ENCODE measurements at places on chromosomes 3 and 15.
A peak's percentile ranks its signal among the peaks of the same experiment; 100 is the strongest.

DNA sequence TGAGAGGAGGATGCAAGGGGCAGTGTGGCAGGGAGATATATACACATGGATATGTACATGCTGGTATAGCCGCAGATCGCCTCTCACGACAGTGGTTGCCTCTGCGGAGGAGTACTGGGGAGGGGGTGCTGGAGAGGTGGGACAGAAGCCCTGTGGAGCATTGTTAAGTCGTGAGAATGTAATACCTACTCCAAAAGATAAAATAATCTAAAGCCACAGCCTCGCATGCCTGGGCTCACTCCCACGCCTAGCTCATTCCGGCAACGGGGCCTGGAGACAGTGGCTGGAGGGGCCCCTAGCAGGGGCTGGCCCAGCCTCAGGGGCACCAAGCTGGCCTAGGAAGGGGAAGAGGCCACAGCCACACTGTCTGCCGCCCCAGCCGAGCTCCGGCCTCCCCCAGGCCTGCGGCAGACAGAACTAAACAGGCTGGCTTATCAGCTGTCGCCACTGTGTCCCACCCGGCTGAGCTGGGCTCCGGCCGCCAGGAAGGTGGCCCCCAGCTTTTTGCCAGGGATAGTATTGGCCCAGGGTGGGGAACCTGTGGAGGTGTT is 65.1 kb upstream of the LCTL start:
- DNase-seq = no peak

GRCh38 chr3:158453865-158454264 is 117.1 kb upstream of the MLF1 start:
- DNase-seq = no peak

DNA sequence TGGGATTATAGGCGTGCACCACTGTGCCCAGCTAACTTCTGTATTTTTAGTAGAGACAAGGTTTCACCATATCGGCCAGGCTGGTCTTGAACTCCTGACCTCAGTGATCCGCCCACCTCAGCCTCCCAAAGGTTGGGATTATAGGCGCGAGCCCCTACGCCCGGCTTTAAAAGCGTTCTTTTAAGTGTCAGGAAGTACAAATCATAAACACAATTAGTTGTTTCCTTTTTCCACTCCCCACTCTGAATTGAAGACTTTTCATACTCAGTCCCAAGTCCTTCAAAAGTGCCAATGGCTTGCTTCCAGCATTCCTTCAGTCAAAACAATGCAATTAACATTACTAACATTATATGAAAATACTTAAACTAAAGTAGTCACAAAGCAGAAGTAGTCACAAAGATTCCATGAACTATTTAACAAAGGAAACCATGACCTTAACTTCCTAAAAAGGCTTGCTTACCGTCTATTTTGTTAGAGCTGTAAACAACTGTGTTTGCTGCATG is 8.1 kb downstream of the WDR82 start:
- no peak for DNase-seq

- no peak for DNase-seq
Observed at GRCh38 chr15:40754574-40754882, 526 bp downstream of the RMDN3 start.

DNA sequence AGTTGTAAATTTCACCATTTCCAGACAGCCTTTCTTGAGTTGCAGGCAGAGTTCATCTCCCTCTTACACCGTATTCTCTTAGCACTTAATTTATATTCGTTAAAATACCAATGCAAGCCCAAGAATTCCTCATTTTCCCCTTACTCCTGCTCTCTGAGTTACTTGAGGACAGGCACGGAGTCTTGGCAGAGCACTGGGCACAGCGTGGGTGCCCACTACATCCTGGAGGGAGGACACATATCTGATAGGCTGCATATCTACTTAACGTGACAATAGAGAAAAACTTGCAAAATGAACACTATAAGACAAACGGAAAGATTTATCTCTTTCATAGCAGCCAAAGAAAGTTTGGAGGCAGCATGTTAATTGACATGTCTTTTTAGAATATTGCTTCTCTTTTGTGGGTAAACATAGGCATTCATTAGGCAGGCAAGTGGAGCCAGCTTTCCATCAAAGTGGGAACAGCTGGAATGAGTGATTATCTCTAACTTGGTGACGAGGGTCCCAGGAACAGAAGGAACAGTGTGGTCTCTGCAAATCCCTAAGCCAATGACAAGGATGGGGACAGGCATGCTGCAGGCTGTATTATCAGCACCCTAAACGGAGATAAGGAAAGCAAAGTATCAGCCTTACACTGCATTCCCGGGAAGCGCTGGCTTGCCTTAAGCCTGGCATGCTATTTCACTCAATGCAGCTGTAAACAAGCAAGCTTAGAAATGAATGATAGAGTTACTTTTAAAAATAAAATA is 116.5 kb downstream of the RTP4 start:
- DNase-seq = no peak

GRCh38 chr15:74274470-74275038 is 38.4 kb downstream of the CCDC33 start:
- DNase-seq = no peak

GRCh38 chr15:100771746-100772145 is 107.9 kb upstream of the ALDH1A3 start:
- no peak for DNase-seq

DNA sequence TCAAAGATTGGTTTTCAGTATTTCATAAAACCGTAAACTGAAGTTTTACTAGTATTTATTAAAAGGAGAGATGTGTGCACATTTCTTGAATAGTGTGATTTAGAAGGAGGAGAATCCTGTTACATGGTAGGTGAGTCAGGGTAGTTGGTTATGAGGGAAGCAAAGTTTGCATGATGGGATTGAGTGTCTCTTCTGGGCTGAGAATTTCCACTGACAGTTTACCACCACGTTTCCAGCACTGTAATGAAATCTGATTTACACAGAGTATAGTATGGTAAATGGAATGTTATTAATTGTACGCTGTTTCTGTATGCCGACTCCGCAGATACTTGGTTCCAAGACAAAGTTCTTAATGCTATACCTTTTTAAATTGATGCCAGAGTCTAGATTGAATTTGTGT is 1.6 kb downstream of the NECTIN3 start:
- DNase-seq = no peak

- DNase-seq = no peak
Observed at GRCh38 chr3:53716998-53717397, 129.2 kb downstream of the CHDH start.

DNA sequence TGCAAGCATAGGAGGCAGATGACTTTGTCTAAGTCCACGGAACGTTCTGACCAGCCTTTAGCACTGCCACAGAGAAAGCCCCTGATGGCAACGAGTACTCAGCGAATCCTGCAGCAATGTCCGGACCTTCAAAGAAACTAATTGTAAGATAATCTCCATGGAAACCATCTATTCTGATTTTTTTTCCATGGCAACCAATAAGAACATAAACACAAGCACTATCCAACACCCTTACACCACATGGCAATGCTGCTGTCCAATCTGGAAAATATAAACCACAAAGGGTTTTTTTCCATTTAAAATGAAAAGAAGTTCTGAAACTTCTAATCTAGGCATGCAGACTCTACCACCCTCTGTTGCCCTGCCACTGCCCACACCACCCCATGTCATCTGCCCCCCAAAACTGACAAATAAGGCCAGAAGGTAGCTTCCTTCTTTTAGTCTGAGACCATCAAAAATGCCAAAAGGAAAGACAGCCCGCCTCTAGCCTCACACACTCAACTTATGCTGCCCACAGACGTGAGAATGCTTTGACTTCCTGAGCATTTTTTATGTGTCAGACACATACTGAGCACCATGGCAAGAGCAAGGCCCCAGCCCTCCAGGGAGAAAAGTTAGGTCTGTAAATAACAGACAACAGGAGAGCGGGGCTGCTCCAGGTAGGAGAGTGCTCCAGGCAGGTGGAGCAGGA is 44.5 kb downstream of the POC1A start:
- DNase-seq = no peak

GRCh38 chr3:169965562-169966427 is 812 bp upstream of the SEC62 start:
- DNase-seq = no peak

DNA sequence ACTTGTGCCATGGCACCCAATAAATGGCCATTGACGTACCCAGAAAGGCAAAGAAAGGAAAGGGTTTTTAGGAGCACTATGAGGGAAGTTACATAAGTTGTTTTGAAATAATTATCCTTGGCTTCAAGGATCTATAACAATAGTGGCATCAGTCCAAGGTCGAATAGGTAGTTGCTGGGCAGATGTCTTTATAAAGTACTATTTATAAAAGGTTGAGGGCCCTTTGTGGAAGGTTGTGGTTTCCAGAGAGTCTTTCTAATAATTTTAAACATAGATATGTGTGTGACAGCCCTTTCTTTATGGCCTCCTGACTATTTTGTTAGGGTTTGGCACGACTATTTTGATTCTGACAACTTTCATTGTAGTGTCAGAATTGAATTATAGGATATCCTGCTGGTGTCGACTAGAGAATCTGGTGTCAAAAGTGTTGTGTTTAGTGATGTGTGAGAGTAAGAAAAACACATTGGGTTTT is 260.5 kb downstream of the PYDC2 start:
- no peak for DNase-seq

DNA sequence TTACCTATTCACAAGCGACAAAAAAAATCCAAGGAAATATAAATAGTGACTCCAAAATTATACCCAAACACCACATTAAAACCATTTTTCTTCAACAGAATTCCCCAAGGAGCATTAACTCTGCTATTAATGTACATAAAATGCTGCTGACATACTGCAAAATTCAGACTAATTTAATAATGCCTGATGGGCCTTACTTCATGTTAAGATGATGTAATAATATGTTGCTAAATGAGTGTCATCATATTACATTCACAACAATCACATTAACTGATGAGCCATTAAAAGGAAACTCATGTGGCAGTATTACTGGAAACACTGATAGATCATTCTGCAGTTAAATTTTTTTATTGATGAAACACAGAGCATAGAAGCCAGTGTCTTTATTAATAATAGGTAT is 204.9 kb upstream of the CGNL1 start:
- no peak for DNase-seq

- no peak for DNase-seq
Observed at GRCh38 chr3:14252321-14253021, 73.9 kb downstream of the LSM3 start.

DNA sequence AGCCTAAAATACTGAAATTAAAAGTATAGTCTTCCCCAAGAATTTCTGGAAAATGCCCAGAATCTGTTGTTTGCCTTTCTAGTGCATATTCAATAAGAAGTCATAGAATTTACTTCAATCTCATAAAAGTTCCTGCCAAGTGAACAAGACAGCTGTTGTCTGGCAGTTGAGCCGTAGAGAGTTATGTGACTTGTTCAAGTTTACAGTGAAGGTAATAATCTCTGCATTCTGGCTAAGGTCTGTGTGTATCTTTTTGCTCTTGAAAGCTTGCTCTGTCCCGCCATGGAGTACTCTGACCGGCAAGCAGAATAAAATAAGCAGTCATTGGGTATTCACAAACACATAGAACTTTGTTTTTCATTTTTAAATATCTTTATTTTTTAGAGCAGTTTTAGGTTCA is 77.8 kb downstream of the GHSR start:
- no peak for DNase-seq

DNA sequence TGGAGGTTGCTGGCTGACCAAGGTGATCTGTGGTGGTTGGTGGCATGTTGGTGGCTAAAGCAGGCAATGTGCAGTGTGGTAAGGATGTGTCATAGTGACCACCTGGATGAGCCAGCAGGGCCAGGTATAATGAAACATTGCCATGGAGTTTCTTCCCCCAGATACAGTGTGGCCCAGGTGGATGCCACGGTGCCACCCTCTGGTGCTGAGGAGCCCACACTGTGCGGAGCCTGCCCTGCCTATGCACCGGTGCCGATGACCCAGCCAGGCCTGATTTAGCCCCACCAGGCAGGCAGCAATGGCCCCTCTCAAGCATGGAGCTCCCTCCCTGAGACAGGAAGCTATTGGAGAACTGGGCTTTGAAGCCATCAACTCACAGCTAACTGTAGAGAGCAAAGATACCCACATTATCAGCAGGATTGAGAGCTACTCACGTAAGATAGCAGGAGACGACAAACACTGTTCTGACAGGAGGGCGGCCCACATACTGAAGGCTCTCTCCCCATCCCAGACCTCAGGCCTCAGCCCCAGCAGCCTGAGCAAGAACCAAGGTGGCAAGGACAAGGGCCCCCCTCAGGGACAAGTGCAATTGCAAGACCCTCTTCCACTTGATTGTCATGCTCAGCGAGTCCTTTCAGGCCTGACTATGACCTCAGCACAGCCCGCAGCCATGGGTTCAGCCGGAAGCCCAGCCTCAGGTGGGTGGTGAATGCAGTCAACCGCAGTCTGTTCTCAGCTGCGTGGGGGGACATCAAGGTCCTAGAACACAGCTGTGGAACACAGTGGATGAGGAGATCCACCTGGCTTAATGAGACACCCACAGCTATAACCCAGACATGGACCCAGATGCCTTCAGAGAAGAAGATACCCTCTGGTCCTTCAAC is 82.8 kb upstream of the CDV3 start:
- DNase-seq = peak; percentile 78

DNA sequence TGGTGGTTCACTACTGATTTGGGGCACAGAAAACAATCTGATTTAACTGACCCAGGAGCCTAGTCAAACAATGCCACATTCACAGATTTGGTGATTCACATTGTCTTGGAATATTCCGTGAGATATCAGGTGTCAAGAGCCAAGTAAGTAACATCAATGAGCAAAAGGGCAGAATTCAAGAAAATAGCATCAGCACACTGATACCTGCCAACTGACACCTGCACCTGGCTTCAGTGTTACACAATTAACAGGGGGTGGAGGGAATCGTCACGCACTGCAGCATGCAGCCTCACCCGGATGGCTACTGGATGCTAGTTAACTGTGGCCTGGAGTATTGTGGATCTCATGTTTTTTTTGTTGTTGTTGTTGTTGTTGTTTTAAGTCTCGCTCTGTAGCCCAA is 17.6 kb downstream of the CCNL1 start:
- DNase-seq = no peak

GRCh38 chr3:45153658-45154437 is 7.7 kb upstream of the CDCP1 start:
- DNase-seq = no peak

DNA sequence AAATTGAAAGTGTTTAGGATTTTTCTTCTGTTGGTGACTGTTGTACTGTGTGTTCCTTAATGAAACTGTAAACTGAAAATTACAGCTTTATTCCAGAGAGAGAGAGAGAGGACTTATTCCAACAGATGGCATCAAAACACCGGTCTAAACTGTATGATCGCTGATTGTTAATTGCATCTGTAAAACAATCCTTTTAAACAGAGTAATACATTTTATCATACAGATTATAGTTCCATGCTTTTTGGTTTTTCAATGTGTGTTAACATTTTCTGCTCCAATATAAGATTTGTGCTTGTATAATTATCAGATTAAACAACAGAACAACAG is 289.7 kb upstream of the DNAJC19 start:
- no peak for DNase-seq

Measured in stimulated activated CD4-positive, alpha-beta T cell treated with anti-CD3 and anti-CD28 coated beads, Interleukin-1b, Interleukin-23, amount 100 ng/mL, for 48 hours (primary cell).